ENCODE measurements at places on chromosomes 2 and 18.

DNA sequence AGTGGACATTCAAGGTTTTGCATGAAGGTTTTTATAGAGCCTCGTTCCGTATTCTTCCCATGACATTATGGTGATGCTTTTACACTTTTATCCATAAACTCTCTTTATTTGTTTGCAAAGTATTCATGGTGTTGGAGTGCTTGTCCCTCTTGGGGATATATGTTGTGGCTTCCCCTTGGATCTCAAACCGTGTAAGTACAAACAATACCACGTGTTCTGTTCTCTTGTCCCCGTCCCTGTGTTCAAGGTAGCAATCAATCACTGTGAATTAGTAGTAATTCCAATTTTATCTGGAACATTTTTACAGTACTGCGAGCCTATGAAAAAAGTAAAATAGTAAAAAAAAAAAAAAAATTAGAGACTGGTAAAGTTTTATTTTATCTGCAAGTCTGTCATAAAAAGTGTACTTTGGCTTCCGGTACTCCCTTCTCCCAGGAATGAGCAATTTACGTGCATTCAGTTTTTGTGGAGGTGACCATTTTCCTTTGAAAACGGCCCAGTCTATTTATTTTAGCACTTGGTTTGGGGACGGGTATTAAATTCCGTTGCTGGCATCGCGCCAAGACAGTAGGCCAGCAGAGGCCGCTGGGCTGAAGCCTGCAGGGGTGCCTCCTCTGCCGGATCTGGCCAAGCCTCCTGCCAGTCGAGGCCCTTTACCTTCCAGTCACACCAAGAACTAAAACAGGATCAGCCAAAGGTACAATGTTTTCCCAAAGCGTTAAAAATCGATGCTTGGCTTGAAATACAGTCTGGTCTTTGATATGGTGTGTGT is 175.7 kb downstream of the SOCS6 start:
- DNase-seq: peak; percentile 79

GRCh38 chr2:133390156-133390555 is 178.1 kb downstream of the NCKAP5 start:
- DNase-seq: no peak

DNA sequence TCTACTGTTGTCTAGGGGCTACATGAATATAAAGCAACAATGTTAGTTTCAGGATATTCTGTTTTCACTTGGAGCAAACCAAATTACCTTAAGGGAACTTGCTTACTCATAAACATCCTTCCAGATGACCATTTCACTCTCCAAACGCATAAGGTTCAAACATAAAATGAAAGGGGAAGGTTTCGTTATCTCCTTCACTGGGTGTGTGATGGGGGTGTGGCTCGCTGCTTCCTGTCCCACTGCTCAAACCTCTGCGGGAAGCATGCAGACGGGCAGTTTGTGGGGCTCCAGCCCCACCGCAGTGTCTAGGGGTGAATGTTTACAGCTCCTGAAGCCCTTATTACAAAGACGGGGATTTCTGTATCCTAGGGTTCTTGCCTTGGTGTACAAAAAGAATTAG is 1310.9 kb upstream of the TMEFF2 start:
- no peak for DNase-seq

- DNase-seq: no peak
These were observed 3.2 kb downstream of the TEKT4 start for GRCh38 chr2:94874277-94874997.

DNA sequence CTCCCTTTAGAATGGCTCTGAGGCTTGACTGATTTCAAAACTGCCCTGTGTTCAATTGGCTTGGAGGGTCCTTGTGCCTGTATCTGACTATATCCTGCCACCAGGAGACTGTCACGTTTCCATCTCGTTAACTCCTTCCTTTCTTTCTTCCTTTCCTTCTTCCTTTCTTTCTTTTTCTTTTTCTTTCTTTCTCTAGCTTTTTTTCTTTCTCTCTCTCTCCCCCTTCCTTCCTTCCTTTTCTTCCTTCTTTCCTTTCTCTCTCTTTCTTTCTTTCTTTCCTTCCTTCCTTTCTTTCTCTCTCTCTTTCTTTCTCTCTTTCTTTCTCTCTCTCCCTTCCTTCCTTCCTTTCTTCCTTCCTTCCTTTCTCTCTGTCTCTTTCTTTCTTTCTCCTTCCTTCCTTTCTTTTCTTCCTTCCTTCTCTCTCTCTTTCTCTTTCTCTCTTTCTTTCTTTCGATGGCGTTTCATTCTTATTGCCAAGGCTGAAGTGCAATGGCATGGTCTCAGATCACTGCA is 38.1 kb upstream of the EML6 start:
- no peak for DNase-seq

GRCh38 chr2:207617011-207617671 is 8.1 kb downstream of the METTL21A start:
- DNase-seq: peak; percentile 96

GRCh38 chr2:150124739-150125138 is 362.7 kb downstream of the RND3 start:
- DNase-seq: peak; percentile 23

- no peak for DNase-seq
These were observed 85.4 kb upstream of the HS6ST1 start for GRCh38 chr2:128403814-128404708.

DNA sequence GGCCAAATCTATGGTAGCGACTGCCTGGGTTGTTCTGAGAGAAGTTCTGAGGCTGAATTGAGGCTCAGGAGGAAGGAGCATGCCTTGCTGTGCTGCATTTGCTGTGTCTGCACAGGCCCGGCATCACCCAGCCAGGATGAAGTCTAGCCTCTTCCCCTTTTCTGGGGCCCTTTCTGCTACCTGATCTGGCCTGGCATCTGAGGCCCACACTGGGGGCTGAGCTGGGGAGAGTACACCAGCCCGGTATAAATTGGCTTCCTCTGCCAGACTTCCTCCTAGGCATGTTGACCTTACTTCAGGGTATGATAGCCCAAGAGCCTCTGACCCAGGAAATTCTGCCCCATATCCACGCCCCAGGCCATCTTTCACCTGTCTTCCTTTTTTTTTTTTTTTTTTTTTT is 30.0 kb downstream of the MRPL35 start:
- no peak for DNase-seq

- no peak for DNase-seq
These were observed 107.8 kb downstream of the C18orf54 start for GRCh38 chr18:54465502-54465901.

GRCh38 chr2:107325981-107326786 is 440.2 kb upstream of the ST6GAL2 start:
- DNase-seq: no peak

DNA sequence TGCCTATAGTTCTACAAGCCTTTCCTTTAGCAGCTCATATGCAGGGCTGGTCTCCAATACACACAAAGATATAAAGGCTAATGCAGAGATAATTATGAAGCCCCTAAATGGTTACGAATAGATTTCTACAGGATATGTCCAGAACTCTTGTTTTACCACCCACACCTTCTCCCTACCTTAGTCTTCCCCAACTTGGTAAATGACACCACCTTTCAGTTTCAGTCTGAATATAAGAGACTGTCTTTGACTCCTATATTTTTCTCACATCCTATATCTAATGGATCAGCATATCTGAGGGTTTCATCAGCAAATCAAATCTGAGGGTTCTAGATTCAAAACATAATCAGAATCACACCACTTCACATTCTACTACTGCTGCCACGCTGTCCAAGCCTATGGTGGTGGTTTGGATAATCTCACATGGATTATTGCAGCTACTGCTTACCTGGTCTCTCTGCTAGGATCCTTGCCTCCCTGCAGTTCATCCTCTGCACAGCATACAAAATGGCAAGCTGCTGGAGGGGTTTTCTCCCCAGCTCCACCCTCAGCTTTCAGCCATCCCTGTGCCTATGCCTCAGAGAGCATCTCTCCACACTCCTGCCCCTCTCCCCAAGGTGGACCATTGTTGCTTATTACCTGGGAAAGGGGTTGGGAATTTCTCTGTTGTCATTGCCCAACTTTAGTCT is 178.0 kb upstream of the SPOPL start:
- DNase-seq: no peak

GRCh38 chr2:134252092-134252750 is 1.7 kb upstream of the MGAT5 start:
- DNase-seq: no peak

- no peak for DNase-seq
These were observed 81.5 kb downstream of the MARCO start for GRCh38 chr2:119023534-119023933.

DNA sequence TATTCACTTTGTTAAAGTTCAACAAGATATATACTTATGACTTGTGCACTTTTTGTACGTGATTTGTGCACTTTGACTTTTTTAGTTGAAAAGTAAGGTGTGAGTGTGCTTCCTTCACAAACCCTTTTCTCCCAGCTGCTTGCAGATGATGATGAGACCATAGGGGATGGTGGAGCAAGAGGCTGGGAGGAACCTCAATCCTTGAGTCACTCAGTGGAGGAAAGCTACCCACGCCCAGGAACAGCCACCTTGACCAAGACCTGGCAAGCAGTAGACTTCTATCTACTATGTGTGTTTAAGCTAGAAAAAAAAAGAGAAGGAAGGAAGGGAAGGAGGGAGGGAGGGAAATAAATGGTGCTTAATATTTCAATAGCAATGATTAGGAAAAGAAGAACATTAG is 25.2 kb upstream of the TAF1B start:
- DNase-seq: no peak

- no peak for DNase-seq
These were observed at the start of gene FBXO41 for GRCh38 chr2:73284296-73285158. FBXO41 (minus strand) TSS chr2:73284478; CDS start chr2:73269630, 14,848 bp downstream.

GRCh38 chr2:128628996-128629395 is 310.3 kb upstream of the HS6ST1 start:
- no peak for DNase-seq

DNA sequence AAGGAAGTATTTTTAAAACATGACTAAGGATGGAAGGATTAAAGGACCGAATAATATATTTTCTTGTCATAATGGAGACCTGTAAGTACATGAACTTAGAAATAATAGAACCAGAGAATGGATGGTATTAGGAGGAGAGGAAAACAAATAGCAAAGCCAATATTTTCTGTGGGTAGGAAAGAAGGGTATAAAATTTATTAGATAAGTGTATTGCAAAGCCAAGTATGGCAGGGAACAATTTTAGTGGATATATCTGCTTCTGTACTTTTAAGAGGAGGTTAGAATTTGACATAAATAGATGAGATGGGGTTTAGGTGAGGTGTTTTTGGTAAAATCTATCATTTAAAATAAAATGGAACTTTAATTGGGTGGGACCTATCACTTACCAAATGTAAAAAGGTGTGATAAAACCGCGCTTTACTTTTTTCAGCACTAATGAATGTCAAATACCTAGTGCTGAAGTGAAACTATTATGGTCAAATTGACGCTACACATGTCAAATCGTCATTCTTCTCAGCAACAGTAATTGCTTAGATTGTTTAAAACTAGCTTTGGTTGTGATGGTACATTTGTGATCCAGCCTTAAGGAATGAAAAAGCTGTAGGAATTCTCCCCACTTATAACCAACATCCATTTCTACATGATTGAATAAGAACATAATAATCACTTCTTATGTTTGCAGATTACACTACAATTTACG is 78.1 kb upstream of the ZEB2 start:
- no peak for DNase-seq

DNA sequence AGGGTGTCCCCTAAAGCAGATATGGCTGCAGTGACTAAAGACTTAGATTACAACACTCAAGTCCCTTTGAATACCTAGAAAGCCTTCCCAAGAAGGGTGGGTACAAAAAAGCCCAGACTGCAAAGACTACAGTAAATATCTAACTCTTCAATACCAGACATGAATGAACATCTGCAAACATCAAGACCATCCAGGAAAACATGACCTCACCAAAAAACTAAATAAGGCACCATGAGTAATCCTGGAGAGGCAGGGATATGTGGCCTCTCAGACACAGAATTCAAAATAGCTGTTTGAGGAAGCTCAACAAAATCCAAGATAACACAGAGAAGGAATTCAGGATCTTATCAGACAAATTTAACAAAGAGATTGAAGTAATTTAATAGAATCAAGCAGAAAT is 138.2 kb upstream of the OTOS start:
- peak; percentile 40 for DNase-seq

DNA sequence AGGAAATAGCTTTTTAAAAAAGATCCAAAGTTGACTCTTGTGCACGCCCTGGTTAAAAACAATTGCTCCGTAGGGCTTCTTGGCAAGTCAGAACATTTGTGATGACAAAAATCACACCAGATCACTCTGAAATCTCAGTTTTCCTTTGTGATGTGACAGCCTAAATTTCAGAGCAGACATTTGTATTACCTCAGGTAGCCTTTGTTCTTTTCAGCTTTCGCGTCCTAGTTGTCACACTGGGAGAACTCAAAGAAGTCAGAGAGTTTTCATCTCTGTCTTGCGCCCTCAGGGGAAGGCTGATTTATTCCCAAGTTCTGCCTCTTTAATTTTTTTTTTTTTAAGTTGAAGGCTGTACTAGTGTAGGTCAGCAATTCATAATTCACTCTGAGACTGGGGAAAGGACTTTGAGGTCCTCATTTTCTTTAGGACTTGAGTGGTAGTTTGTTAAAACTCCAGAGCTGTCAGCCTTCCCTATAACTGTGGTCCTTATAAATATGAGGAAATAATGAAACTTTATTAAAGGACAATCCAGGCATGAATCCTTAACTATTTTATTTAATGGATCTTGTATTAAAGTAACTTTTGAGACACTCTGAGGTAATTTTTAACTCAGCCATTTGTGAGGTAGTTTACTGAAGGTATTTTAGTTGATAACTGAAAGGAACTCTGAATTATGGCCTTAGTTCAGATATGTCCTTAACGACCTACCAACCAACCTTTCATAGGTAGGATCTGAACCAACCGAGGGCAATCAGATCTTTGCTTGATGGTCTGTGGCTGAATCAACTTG is 525.1 kb upstream of the FAM98A start:
- DNase-seq: no peak

DNA sequence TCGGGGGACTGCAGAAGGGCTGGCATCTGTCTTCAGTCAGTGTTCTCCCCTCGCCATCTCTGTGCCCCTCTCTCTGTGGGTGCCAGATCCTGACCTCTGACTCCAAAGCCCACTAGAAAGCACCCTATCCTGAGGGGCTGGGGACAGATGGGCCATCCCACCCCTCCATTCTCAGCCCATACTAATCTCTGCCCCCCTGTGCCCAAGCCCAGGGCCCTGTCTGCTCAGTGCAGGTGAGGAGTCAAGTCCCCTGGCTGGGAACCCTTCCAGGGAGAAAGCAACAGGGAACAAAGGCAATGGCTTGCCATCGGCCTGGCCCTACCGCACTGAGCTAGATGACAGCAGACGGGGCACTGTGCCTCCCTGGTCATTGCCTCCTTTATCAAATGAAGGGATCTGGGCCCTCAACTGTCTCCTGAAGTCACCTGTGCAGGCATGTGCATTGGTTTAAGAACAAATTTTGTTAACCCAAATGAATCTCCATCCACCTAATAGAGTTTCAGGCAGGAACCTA is 42.7 kb upstream of the ID2 start:
- no peak for DNase-seq

DNA sequence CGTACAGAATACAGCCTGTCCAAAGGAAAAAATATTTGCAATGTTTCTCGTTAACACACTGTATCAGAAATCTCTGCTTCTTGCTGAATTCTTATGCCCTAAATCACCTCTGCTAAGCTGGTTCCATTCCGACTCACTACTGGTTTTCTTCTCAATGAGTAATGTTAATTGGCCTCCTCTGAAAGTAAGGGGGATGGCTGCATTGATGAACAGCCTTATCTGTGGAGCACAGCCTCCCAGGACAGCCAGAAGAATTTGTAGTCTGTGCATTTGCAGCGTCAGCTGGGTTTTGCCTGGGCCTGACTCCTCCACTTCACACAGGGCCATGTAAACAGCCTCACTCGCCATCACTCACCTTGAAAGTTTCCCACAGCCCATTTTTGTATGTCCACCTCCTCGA is 127.7 kb downstream of the RNF152 start:
- peak; percentile 61 for DNase-seq

GRCh38 chr2:171910494-171910893 is 11.8 kb upstream of the HAT1 start:
- DNase-seq: no peak

- DNase-seq: no peak
These were observed 174.7 kb downstream of the DNER start for GRCh38 chr2:229539628-229540027.
